Fibroblast of lung (primary cell): ENCODE measurements at places on chromosomes 1 and 21. TPM values are rescaled to one million over a fixed set of nuclear protein-coding genes. Genes with fewer than 3 reads are reported as not detected.

Gene CASZ1
- polyA plus RNA-seq, result 0.08 and 0.34 TPM in 2 replicates

Gene ASTN1
- polyA plus RNA-seq, result 0.06 and 0.15 TPM in 2 replicates

GRCh38 chr1:212030936-212031528 lies 4.3 kb downstream of the INTS7 start:
- DNase-seq, result peak; percentile 87
- H3K36me3 ChIP-seq, result no peaks in the 10 kb centered on the region
- H3K4me3 ChIP-seq, result no peak overlapping the region
- H3K4me1 ChIP-seq, result peaks cover 8% of the 10 kb centered on the region
- peak overlapping the region; percentile 48 for H3K27ac ChIP-seq

- no peaks in the 10 kb centered on the region for H3K4me1 ChIP-seq
- H3K27ac ChIP-seq, result no peak overlapping the region
- no peak overlapping the region for H3K4me3 ChIP-seq
- H3K27me3 ChIP-seq, result no peaks in the 10 kb centered on the region
Measured at GRCh38 chr1:110749960-110750359, 75.2 kb upstream of the KCNA3 start.

DNA sequence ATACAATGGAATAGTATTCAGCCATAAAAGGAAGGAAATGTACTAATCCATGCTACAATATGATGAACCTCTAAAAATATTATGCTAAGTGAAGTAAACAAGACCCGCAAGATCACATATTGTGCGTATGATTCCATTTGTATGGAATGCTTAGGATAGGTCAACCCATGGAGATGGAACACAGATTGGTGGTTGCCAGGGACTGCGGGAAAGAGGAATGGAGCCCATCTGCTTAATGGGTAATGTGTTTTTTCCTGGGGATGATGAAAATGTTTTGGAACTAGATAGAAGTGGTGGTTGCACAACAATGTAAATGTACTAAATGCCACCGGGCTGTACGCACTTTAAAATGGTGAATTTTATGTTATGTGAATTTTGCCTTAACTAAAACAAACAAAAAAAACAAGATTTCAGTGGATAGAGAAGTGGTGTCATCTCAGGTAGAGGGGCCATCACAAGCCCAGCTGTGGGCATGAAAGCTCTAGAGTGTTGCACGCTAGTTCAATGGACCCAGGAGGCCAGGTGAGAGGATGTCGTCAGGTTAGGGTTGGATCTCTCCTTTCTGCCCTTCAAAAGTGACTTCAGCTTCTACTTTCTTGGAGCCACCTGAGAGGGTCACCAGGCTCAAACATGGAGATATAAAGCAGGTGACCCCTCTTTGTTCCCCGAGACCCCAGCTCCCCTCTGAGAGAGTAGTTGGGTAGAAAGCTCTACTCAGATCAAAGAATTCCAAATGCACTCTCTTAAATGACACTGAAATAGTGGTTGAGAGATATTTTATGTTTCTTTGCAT lies 2.5 kb downstream of the C1orf115 start:
- no peak overlapping the region for H3K27ac ChIP-seq
- H3K4me3 ChIP-seq, result no peak overlapping the region
- peaks cover 8% of the 10 kb centered on the region for H3K27me3 ChIP-seq
- DNase-seq, result peak; percentile 74
